ENCODE measurements at places on chromosomes 13 and 19.

DNA sequence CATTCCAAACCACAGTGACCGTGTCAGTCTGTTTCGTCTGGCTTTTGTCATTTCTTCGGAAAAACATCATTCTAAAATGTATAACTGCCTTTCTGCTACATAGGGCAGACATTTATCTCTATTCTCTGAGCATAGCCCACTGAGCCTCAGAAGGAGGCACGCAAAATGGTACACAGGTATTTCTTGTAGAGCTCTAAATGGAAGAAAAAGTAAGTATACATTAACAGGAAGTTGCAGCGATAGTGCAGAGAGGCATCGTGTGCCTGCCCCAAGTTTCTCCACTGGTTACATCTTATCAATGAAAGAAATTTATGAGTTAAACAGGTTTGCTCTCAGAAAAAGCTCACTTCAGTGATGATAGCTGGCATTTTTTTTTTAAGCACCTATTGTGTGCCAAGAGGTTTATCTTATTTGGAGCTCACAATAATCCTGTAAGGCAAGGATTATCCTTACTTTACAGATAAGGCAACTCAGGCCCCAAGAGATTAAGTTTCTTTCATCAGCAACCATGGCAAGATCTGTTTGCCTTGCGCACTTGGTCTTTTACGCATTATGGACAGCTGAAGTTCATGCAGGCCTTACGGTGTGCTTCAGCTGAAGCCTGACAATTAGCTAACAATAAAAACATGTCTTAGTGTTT is 1.2 kb upstream of the RCBTB2 start:
- DNase-seq: peak; percentile 32

- no peak for DNase-seq
Observed at GRCh38 chr19:50590191-50590590, 22.0 kb upstream of the LRRC4B start.

DNA sequence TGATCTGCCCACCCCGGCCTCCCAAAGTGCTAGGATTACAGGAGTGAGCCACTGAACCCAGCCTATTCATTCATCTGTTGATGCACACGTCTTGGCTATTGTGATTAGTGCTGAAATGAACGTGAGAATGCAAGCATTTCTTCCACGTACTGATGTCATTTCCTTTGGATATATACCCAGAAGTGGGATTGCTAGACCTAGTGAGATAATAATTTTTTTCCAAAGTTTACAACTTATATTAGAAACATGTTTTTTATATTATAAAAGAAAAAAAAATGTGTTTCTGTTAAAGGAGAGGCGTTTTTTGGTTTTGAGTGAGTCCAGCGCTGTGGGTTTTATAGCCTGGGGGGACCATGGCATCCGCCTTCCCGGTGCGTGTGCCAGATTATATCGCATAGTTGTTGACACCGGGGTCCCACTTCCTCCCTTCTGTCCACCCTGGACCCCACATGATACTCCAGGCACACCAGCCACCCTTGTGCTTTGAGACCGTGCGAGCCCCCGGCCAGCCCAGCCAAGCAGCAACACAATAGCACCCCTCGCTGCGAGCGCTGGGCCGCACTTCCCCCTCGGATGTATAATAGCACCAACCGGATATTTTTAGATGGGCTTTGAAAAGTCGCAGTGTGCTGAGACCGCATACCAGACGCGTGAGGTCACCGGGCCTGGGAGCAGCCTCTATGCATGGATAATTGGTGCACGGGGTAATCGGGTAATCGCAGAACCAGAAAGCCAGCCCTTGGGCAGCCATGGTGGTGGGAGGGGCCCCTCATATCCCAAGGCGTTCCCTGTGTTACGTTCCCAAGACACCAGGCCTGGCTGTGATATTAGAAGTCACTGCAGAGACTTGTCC is 59.6 kb downstream of the MYO9B start:
- DNase-seq: peak; percentile 95

- no peak for DNase-seq
Observed at GRCh38 chr19:18940769-18941627, at the start of gene HOMER3. Gene HOMER3 (minus strand): TSS chr19:18941217. CDS start chr19:18938982, 2,235 bp downstream.

All from MV-4-11 (cell line).